ENCODE measurements at places on chromosomes 1 and 21. TPM values are rescaled to one million over a fixed set of nuclear protein-coding genes. Genes with fewer than 3 reads are reported as not detected.
A peak's percentile ranks its signal among the peaks of the same experiment; 100 is the strongest.

The FCRL6 gene
- not detected for total RNA-seq

The HTR1D gene
- total RNA-seq = not detected

The SPATA46 gene
- total RNA-seq = not detected

The TMEM82 gene
- total RNA-seq = not detected

The GSTM5 gene
- total RNA-seq = not detected

GRCh38 chr1:93758842-93759515, 77.3 kb upstream of the BCAR3 start:
- no peaks in the 10 kb centered on the region for H3K36me3 ChIP-seq
- no peak overlapping the region for H3K27ac ChIP-seq
- DNase-seq = no peak
- H3K27me3 ChIP-seq = no peaks in the 10 kb centered on the region

GRCh38 chr1:236460103-236460502, 63.7 kb upstream of the LGALS8 start:
- no peak overlapping the region for H3K27ac ChIP-seq
- peaks cover 37% of the 10 kb centered on the region for H3K27me3 ChIP-seq
- peaks cover 5% of the 10 kb centered on the region for H3K4me1 ChIP-seq
- no peak overlapping the region for H3K4me3 ChIP-seq
- no peak for DNase-seq

DNA sequence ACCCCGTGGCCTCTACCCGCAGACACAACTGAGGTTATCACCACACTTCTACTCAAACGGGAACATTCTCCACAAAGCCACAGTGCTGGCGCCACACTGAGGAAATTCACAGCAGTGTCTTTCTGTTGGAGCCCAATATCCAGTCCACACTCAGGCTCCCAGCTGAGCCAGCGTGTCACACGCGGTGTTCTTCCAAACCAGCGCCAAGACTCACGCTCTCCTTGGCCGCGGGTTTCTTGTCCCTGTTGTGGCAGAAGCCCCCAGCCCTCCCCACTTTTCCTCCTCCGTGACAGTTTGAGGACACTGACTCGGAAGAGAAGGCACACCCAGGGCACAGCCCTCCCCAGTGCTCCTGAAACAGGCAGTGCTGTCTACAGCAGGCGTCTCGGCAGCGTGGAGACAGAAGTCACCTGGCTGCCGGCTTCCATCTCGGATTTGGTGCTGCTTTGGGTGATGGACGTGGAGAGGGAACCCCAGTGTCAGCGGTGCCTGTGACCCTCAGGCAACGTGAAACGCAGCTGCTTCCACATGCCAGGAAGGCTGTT, 35.4 kb upstream of the AGPAT3 start:
- peaks cover 19% of the 10 kb centered on the region for H3K27me3 ChIP-seq
- DNase-seq = no peak
- H3K4me1 ChIP-seq = no peaks in the 10 kb centered on the region
- H3K27ac ChIP-seq = no peak overlapping the region
- H3K36me3 ChIP-seq = no peaks in the 10 kb centered on the region
- no peak overlapping the region for H3K4me3 ChIP-seq

GRCh38 chr1:109895720-109896504, 14.7 kb upstream of the CSF1 start:
- H3K27me3 ChIP-seq = peaks cover 8% of the 10 kb centered on the region
- peaks cover 10% of the 10 kb centered on the region for H3K4me1 ChIP-seq
- no peak overlapping the region for H3K27ac ChIP-seq
- DNase-seq = no peak
- H3K4me3 ChIP-seq = no peak overlapping the region
- H3K36me3 ChIP-seq = no peaks in the 10 kb centered on the region

DNA sequence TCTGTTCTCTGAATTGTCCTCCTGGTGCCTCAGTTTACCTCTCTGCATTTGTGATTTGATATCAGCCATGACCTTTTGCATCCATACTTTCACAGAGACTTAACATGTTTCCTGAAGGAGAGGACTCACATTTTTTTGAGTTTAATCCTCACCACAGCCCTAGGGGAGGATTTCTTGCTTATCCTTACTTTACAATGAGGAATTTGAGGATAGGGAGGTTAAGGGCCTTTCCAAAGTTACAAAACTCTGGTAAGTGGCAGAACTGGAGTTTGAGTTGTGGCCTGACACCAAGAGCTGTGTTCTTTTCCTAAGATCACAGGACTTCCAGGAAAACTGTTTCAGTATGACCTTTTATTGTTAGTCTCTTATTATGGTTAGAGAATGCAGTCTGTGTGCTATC, 34.2 kb downstream of the TNFRSF8 start:
- no peaks in the 10 kb centered on the region for H3K27me3 ChIP-seq
- DNase-seq = no peak
- H3K4me1 ChIP-seq = no peaks in the 10 kb centered on the region
- no peak overlapping the region for H3K27ac ChIP-seq

GRCh38 chr1:17664322-17664721, 90.8 kb upstream of the ACTL8 start:
- H3K27me3 ChIP-seq = no peaks in the 10 kb centered on the region
- no peak overlapping the region for H3K4me3 ChIP-seq
- H3K4me1 ChIP-seq = no peaks in the 10 kb centered on the region
- H3K27ac ChIP-seq = no peak overlapping the region
- no peaks in the 10 kb centered on the region for H3K36me3 ChIP-seq

DNA sequence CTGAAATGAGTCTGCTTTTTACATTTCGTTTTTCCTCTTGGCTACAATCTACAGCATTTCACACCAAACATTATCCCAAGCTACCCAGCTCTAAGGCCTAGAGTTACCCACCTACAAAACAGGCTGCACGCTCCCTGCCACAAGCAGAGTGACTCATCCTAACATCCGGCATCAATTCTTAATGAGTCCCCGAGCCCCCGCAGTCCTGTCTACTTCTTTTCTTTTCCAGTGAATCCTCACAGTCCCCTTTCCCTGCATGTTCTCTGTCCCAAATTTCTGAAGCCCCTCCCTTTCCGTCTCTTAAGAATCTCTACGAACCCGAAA, 650 bp downstream of the PCNX2 start:
- no peaks in the 10 kb centered on the region for H3K36me3 ChIP-seq
- DNase-seq = no peak
- peak overlapping the region; percentile 84 for H3K4me3 ChIP-seq
- H3K27me3 ChIP-seq = no peaks in the 10 kb centered on the region
- peak overlapping the region; percentile 69 for H3K27ac ChIP-seq

DNA sequence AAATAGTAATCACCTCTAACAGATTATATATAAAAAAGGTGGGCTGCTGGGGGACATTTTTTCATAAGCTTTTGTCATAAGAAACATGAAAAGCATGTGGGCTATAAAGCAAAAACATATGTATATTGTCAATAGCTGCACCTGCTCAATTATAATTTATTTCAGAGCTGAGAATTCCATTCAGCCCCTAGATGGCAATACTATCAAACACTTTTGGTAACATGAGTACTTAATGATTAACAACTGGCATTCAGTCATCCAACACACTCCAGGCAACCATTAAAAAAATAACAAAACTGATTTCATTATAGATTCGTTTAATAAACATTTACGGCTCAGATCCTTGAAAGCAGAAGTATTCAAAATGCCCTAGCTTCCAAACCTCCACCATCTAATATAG, 115.1 kb downstream of the KCTD3 start:
- H3K27me3 ChIP-seq = no peaks in the 10 kb centered on the region
- H3K4me1 ChIP-seq = no peaks in the 10 kb centered on the region
- no peak overlapping the region for H3K4me3 ChIP-seq
- no peak for DNase-seq
- no peaks in the 10 kb centered on the region for H3K36me3 ChIP-seq

DNA sequence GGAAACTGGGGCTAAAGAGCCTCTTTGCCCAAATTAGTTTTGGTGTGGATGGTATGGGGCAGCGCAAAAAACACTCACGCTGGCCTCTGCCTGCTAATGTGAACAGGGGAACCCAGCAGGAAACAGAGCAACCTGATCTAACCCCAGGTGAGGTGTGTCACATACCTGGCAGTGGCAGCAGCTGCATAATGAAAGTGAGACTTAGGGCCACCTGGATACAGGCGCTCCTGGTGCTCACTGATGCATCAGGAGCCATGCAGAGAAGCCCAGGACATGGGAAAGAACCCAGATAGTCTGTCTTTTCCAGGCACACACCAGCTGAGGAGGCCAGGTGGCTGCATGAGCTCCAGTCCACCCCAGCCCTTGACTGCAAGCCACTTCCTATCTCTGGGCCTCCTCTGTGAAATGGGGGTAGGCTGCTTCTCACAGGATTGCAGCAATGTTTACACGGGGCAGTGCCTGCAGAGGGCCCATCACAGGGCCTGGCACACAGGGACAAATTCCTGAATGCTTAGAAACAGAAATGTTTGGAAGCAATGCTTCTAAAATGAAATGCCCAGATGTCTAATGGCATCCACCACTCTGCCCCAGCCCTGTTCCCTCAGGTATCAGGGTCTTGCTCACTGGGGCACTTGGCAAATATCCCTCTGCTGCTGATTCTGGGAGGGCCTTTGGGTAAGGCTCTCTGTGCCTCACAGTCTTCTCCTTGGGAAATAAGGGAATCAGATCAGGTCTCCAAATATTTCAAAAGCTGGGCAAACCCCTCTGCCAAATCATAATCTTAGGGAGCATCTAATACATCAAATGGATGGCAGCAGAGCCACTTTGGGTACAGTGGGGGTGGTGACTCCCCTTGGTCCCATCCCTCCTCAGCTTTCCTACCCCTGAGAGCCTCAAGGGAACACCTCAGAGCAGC, 19.9 kb downstream of the DHCR24 start:
- DNase-seq = no peak
- no peaks in the 10 kb centered on the region for H3K27me3 ChIP-seq
- no peak overlapping the region for H3K27ac ChIP-seq
- no peak overlapping the region for H3K4me3 ChIP-seq
- H3K36me3 ChIP-seq = peaks cover 45% of the 10 kb centered on the region
- H3K4me1 ChIP-seq = no peaks in the 10 kb centered on the region

DNA sequence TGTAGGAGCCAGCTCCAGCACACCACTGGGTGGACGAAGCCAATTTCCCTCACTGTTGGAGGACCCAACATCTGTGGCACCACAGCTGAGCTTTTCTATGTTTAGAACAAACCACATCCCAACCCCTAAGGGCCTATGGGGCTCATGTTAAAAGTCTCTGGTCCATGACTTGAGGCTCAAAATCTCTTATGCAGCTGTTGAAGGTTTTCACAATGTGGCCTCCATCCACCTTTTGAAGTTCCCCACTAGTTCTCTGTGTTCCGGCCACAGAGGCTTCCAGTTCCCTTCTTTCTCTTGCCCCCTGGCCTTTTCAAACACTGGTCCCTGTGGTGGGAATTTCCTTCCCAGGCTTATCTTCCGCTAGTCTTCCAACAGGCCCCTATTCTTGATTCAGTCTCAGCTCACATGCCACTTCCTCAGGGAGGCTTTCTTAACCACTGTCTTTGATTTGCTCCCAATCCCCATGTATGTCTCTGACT, 3.9 kb upstream of the IFNLR1 start:
- peak overlapping the region; percentile 79 for H3K4me3 ChIP-seq
- H3K27me3 ChIP-seq = no peaks in the 10 kb centered on the region
- DNase-seq = peak; percentile 50
- peak overlapping the region; percentile 98 for H3K27ac ChIP-seq
- peaks cover 2% of the 10 kb centered on the region for H3K36me3 ChIP-seq

DNA sequence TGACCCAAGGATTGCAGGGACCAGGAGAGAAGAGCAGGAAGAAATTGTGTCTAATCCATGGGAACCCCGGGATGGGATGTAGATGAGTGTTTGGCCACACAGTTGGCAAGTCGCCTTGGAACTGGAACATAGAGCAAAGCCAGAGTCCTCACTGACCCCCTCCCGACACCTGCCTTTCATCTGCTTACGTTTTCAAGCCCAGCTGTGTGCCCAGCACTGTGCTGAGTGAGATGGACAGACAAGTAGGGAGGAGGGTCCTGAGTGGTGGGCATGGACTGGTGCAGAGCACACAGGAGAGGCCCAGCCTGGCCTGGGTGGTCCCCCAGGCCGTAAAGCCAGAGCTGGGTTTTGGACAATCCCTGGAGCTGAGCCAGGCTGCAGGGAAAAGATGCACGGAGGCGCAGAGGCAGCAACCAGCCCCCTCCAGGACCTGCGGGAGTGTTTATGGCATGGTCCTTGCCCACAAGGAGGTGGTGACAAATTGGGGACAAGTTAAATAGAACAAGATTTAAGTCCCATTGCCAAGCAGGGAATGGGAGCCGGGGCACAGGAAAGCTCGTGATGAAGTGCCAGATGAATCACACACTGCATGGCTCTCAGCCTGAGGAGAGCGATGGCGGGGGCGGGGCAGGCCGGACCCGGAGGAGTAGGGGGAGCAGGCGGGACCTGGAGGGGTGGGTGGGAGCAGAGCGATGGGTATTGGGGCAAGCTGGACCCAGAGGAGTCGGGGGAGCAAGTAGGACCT, 157.8 kb upstream of the VAMP3 start:
- no peaks in the 10 kb centered on the region for H3K4me1 ChIP-seq
- no peak overlapping the region for H3K27ac ChIP-seq
- DNase-seq = no peak
- H3K4me3 ChIP-seq = no peak overlapping the region

- no peaks in the 10 kb centered on the region for H3K4me1 ChIP-seq
- DNase-seq = no peak
- no peaks in the 10 kb centered on the region for H3K27me3 ChIP-seq
- no peak overlapping the region for H3K4me3 ChIP-seq
- H3K27ac ChIP-seq = no peak overlapping the region
These were observed 129.3 kb upstream of the VAMP3 start for GRCh38 chr1:7641587-7642417.

GRCh38 chr1:23915466-23915865, 2.3 kb upstream of the CNR2 start:
- no peak for DNase-seq
- H3K27ac ChIP-seq = peak overlapping the region; percentile 99
- no peak overlapping the region for H3K4me3 ChIP-seq
- H3K4me1 ChIP-seq = peaks cover 74% of the 10 kb centered on the region

- no peak for DNase-seq
- H3K27ac ChIP-seq = no peak overlapping the region
- H3K36me3 ChIP-seq = no peaks in the 10 kb centered on the region
- H3K4me1 ChIP-seq = no peaks in the 10 kb centered on the region
- H3K4me3 ChIP-seq = no peak overlapping the region
These were observed 83.2 kb upstream of the USP24 start for GRCh38 chr1:55298167-55298894.

DNA sequence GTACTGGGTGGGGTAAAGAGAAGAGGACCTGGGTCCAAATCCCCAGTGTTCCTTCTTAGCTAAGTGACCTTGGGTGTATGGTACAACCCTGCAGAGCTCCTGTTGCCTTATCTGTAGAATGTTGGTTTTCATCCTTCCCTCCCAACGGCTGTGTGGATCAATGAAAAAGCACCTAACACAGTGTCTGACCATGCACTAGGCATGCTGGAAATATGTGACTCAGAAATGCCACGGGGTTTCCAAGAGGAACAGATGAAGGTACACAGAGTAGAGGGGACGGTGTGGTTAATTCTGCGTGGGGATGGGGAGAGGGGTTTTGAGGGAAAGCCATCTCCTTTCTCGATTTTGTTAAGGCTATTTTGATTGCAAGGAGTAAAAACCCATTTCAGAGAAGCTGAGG, 8.6 kb downstream of the NIPAL3 start:
- H3K4me3 ChIP-seq = no peak overlapping the region
- H3K27ac ChIP-seq = no peak overlapping the region
- no peaks in the 10 kb centered on the region for H3K27me3 ChIP-seq
- H3K4me1 ChIP-seq = peaks cover 2% of the 10 kb centered on the region
- peaks cover 81% of the 10 kb centered on the region for H3K36me3 ChIP-seq

All from activated B cell treated with CpG ODN at 0.5 μM for 24 hours (primary cell).